ENCODE measurements at places on chromosomes 4 and X.

- DNase-seq, result no peak
Observed at GRCh38 chrX:154658957-154659356, 5.6 kb upstream of the CTAG2 start.

DNA sequence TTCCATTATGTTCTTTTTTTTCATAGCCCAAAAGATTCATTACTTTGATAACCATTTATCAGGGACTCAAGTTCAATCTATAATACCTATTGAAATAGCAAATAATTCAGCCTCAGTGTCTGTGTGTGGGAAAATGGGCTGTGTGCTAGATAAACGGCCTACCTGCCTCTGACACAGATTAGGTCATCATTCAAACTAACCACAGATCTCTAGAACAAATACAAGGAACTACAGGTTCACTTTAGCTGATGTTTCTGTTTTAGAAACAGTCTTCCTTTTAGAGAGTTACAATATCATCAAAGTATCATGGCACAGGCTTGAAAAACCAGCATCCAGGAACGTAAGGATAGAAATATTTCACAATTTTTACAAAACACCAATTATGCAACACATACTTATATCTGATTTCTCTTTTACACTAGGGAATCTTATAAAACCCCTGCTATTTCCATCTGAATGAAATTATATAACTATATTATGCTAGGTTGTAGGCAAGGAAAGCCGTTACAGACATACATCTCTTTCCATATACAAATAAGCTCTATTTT, 56.6 kb upstream of the MAB21L2 start:
- DNase-seq, result no peak

- no peak for DNase-seq
Observed at GRCh38 chr4:79688691-79689090, 280.7 kb upstream of the GK2 start.

- DNase-seq, result no peak
Observed at GRCh38 chr4:6268650-6269615, 717 bp upstream of the WFS1 start.

- peak; percentile 46 for DNase-seq
Observed at GRCh38 chr4:156638925-156639605, 332.5 kb downstream of the PDGFC start.
